BJ (cell line): ENCODE measurements at places on chromosomes 12 and 14.

GRCh38 chr12:117073611-117074010, 25.6 kb downstream of the TESC start:
- DNase-seq: no peak

DNA sequence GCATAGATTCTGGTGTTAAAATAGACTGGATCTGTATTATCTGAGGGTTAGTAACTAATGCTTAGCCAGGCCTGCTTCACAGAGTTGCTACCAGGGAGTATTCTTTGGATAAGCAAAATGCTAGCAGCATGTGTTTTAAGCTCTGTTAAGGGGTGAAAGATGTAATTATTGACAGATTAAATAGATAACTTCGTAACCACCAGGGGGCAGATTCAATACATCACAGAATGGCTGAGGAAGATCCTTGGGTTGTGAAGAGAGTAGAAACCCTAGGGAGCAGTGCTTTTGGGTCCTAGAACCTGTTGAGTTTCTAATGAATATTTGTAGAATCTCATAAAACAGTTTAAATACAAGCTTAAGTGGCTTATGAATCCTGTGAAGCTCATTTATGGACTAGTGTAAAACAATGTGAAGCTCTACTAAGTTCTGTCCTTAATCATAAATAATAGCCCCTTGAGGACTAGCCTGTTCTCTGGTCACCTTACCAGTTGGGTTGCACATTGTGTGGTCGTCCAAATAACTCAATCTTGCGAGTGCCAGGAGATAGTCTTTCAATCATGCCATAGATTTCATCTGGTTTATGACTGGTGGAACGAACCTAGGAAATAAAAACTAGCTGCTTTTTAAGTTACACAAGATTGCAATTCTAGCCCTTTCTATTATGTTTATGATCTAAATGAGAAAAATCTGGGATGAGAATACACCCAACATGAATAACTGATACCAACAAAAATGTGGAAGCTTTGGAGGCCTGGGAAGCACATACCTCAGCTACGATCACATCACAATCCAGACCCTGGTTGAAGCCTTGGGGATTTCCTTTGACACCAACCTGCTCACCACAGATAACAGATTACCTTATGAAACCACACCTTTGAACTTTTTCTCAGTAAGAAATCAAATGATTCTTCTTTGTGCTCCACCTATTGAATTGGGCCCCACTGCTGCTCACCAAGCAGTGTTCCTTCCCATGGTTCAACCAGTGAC, 12.3 kb downstream of the METTL3 start:
- no peak for DNase-seq

GRCh38 chr14:68860771-68861170, 67.9 kb upstream of the ZFP36L1 start:
- no peak for DNase-seq

DNA sequence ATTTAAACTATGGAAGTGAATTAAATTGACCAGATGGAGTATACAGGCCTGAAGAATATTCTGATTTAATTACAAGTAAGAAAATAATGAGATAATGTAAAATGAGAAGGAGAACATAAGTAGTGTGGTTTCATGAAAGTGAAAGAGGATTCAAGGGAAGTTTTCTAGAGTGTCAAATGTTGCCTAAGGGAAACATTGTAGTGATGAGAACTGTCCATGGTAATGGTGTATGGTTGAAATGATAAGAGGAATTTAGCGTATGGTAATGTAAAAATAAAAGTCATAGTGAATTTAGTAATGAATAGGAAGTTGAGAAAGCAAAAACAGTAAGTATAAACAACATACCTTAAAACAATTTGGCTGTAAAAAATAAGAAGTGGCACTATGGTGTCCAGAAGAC, 1954.6 kb upstream of the FLRT2 start:
- no peak for DNase-seq

DNA sequence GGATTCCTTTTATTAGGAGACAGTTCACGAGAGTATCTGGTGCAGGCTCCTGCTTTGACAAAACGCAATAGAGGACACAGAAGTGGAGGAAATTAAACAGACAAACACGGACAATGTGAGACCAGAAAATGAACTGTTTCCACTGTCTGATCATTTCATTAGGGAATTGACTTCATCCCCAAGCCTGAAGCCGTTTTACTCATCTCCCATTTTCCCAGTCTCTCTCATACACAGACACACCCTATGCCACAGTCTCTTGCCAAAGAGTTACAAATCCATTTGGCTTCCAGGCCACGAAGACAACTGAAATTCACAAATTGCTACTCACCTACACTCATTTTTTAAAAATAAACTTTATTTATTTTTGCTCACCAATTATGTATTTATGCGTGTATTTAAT, 1087.8 kb upstream of the TMEM132C start:
- DNase-seq: no peak

GRCh38 chr14:95233702-95234241, 76.4 kb upstream of the DICER1 start:
- no peak for DNase-seq

DNA sequence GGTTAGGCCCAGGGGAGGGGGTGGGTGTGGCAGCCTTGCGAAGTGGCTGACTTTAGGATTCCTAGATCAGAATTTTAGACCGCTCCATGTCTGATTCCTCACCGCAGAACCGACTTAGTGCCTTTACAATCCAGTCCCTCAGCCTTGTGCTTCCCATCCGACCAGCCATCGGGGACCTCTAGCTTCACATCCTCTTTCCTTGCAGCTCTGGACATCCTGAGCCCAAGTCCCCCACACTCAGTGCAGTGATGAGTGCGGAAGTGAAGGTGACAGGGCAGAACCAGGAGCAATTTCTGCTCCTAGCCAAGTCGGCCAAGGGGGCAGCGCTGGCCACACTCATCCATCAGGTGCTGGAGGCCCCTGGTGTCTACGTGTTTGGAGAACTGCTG, 557 bp downstream of the COPS7A start:
- DNase-seq: no peak

DNA sequence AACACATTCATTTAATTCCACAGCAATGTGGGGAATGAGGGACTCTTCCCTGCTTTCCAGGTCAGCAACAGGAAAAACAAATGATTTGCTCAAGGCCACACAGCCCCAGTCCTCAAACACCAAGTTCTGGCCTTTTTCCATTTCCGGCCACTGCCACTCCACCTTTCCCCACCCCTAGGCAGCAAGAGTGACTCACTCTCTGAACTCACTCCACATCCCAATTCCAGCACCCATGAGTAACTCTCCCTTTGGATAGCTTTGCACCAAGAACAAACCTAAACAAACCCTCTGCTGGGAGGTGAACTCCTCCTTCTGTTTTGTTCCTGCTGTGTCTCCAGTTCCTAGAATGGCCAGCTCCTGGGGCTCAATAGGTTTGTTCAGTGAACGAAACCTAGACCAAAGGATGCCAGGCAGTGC, 30.4 kb upstream of the PLEKHG6 start:
- DNase-seq: peak; percentile 68

- DNase-seq: no peak
Measured at GRCh38 chr14:38139926-38140325, 67.8 kb upstream of the SSTR1 start.

DNA sequence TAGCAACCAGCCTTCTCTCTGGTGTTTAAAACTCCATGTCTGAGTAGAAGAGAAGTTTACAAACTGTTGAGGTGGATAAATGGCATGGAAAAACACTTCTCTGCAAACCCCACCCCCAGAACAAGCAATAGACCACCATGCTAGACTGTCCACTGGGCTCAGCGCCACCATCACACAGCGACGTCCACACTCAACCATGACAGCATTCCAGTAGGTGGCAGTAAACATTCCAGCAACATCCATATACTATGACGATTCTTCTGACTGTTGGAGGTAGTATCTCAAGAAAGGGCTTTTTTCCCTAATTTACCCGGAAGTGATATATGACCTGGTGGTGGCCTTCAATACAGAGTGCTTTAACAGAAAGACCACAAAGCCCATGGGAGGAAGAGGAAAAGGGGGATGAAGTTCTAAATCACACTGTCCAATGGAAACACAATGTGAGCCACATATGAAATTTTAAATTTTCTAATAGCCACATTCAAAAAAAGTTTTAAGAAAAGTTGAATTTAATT, 152.2 kb downstream of the SLC15A4 start:
- DNase-seq: no peak

GRCh38 chr14:57659052-57659451, 165.4 kb upstream of the CCDC198 start:
- no peak for DNase-seq

- DNase-seq: no peak
Measured at GRCh38 chr12:31740628-31741027, 11.8 kb upstream of the AMN1 start.

GRCh38 chr12:106769546-106769945, 4.9 kb upstream of the RIC8B start:
- DNase-seq: no peak

- no peak for DNase-seq
Measured at GRCh38 chr12:61780435-61780834, 479.8 kb upstream of the USP15 start.

DNA sequence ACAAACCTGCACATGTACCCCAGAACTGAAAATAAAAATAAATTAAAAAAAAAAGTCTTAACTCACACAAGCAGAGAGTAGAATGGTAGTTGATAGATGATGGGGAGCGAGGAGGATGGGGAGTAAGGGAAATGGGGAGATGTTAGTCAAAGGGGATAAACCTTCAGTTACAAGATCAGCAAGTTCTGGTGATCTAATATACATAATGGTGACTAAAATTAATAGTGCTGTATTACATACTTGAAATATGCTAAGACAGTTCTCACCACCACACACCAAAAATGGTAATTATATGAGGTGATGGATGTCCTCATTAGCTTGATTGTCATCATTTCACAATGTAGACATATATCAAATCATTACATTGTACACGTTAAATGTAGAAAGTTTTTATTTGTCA, 3.2 kb upstream of the C12orf42 start:
- DNase-seq: no peak

- DNase-seq: no peak
Measured at GRCh38 chr12:42969355-42969754, 379.8 kb upstream of the PRICKLE1 start.

- DNase-seq: no peak
Measured at GRCh38 chr12:31001581-31002360, 71.9 kb upstream of the DDX11 start.

DNA sequence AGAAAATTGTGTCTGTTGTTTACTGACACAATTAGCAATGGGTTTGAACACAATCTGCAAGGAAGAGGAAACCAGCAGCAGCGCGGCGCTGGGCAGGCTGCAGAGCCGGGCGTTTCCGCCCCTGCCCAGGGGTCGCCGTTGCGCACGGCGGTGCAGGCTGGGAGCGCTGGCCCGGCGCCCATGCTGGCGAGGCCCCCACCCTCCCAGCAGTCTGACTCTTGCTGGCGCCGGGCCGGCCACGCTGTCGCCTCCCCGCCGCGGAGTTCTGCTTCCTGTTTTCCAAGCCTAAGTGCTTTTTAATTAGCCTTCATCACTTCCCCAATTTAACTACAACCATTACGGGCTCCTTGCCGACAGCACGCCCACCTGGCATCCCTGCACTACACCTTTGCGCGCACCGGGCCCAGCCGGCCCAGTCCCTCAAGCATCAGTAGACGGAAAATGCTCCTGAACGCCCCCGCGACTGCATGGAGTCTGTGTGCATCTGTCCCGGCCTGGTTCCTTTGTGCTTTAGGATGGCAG, 212.1 kb downstream of the GXYLT1 start:
- no peak for DNase-seq

- no peak for DNase-seq
Measured at GRCh38 chr14:24889843-24890242, 160.1 kb downstream of the STXBP6 start.

GRCh38 chr12:49160399-49160798, 28.5 kb downstream of the TUBA1A start:
- DNase-seq: no peak

GRCh38 chr14:23364164-23365035, 572 bp downstream of the EFS start:
- no peak for DNase-seq

DNA sequence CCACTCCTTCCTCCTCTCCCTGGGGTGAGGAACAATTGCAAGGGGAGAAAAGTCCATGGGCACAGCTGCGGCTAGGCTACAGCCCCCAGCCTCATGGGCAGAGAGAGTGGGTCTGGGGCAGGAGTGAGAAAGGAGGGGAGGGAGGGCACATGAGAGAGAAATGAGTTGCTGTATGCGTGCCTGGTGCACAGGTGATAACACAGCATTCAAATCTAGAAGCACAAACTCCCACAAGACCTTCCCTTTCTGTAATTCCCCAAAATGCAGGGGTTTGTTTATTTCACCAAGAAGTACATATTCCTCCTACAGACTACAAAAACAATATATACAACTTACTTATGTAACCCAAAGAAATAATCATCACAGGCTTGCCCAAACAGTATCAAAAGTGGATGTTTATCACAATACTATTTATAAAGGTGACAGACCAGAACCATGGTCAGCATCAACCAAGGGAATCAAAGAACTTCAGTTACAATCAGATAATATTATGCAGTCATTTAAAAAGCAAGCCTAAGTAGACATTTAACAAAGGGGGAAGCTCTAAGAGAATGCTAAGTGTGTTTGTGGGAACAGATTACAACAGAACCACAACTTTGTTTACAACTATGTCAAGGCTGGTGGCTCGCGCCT, 54.2 kb downstream of the ITPK1 start:
- DNase-seq: no peak

- no peak for DNase-seq
Measured at GRCh38 chr12:112107306-112108201, 1.0 kb downstream of the NAA25 start.

DNA sequence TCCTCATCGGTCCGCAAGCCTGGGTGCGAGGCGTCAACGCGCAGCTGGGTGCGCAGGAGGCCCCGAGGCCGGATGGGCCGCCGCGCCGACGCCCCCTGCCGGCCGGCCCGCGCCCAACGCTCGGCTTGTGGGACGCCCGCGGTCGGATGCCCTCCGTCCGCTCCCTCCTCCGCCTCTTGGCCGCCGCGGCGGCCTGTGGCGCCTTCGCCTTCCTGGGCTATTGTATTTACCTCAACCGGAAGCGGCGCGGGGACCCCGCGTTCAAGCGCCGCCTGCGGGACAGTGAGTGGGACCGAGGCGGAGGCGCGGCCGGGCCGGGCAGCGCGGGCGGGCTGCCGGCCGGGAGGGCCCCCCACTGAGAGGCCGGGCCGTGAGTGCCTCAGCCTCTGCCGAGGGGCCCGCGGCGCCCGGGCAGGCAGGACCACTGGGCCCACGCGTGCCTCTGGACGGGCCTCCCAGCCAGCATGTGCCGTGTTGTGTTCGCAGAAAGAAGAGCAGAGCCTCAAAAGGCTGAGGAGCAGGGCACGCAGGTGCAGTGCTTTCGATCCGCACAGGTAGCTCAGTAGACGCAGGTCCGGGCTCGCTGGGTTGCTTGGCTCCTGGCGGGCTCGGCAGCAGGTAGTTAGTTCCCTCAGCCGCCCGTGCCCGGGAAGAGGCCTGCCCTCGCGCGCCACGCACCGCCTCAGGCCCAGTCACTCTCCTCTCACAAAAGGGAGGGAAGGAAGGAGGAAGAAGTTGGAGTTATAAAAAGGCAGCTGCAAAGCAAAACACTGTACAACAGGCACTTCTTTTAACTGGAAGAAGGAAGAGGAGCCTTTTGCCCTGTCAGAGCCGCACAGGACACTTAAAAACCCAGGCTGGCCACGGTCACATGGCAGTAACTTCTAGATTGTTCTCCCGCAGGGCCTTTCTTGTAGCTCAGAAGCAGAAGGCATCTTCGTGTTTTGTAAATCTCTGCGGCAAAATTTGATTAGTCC, at the start of gene TOMM20L:
Gene TOMM20L, plus strand, starts transcription at position 119 of the 977 bp plus-strand sequence. Its CDS starts 28 bp downstream, at position 147.
- DNase-seq: no peak
